Anterior cingulate cortex (tissue), 58 donors: ENCODE measurements at places on chromosomes 4 and X.

GRCh38 chr4:19829101-19829500 is 422.6 kb upstream of the SLIT2 start:
- DNase-seq, result no peak

DNA sequence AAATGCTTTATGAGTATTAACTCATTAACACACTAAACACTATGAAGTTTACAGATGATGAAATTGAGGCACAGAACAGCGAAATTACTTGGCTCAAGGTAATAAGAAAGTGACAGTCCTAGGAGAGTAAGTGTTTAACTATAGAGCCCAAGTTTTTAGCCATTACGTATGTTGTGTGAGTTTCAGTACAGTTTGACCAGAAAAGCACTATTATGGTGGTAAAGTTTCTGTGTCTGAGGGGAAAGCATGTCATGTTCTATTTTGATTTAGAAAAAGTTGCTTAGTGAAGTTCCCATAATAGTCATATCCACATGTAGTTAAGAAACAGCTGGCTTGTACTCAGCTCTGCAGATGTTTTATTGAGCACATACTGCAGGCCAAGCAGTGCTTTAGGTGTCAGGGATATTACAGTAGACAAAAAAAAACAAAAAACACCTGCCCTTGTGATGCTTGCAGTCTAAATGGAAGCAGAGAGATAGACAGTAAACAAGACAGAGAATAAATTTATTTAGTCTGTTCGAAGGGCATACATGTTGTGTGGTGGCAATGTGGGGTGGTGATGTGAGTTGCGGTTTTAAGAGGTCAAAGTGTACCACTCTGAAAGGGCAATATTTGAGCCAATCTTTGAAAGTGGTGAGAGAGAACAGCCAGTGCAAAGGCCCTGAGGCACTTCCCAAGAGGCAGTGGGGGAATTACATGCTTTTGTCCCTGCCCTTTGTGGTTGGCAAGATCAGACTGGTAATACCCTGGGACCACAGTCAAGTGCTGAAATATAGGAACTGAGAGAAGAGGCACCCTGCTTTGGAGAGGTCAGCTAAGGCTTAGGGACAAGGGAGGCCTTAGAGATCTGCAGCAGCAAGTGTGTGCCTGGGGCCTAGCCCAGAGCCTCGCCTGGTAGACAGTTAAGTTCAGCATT is 6.2 kb downstream of the TMEM131L start:
- no peak for DNase-seq

- no peak for DNase-seq
These were observed 304.6 kb downstream of the ARAP2 start for GRCh38 chr4:35939751-35940150.

DNA sequence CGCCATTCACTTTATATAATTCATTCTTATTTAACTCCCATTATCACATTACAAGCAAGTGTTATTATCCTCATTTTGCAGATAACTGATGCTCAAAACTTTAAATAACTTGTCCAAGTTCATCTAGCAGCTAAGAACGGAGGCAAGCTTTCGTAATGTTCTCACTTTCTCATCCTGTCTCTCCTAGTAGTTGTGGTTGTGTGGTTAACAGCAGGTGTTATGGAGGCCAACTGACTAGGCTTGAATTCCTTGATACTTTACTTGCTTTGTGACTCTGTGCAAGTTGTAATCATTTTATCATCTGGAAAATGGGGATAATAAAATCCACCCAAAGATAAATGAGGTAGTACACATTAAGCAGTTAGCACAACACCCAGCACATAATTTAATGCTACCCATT is 109.9 kb upstream of the PTPN13 start:
- DNase-seq, result no peak

GRCh38 chr4:125682730-125683129 is 368.0 kb downstream of the FAT4 start:
- DNase-seq, result no peak

DNA sequence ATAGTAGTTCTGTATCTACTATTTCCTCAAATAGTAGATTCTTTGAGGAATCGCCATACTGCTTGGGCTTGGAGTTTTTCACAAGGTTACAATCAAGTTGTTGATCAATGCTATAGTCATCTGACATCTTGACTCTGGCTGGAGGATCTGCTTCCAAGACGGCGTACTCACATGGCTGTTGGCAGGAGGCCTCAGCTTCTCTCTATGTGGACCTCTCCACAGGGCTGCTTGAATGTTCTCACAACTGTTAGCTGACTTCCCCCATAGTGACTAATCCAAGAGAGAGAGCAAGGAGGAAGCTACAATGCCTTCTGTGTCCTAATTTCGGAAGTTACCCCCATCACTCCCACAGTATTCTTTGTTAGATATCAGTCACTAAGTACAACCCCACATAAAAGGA is 10.3 kb downstream of the EGFL6 start:
- DNase-seq, result no peak

DNA sequence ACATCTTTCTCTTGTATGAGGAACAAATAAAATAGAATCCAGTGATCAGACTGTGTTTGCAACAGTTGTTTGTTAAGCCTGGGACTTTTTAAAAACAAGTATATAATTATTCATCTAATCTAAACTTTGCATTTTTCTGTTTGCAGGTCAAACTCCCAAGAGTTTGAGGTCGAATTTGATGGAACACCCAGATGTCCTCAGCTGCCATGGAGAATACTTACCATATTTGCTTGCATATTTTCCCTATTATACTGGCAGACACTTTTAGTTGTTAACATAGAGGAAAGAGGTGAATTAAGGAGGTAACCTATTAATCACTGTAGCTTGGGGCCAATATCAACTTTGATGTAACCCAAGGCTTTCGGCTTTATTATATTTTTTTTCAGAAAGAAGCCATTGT is 401.5 kb upstream of the DIPK2B start:
- no peak for DNase-seq

- DNase-seq, result no peak
These were observed 2.7 kb upstream of the TMEM271 start for GRCh38 chr4:578451-579443.

- DNase-seq, result no peak
These were observed 48.9 kb downstream of the FNIP2 start for GRCh38 chr4:158817562-158818296.

- no peak for DNase-seq
These were observed 22.2 kb downstream of the SMIM43 start for GRCh38 chr4:121742794-121743193.

DNA sequence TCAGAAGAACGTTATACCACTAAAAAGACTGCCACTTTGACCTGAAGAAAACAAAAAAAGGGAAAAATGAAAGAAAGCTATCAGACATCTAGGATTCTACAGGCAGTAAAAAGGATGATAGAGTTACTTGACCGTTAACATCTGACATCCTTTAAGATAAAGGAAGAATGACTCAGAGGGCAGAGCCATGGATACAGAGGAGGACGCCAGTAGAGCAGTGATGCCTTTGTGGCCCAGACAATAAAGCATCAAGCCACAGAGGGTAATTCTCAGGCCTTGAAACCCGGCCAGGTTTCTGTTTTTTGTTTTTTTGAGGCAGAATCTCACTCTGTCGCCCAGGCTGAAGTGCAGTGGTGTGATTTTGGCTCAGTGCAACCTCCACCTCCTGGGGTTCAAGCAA is 9.5 kb upstream of the BEX1 start:
- DNase-seq, result no peak

- no peak for DNase-seq
These were observed 395.0 kb upstream of the FAT1 start for GRCh38 chr4:187118602-187119120.

- DNase-seq, result no peak
These were observed 219.6 kb downstream of the DKK2 start for GRCh38 chr4:106816496-106816895.

- no peak for DNase-seq
These were observed 14.9 kb upstream of the UGDH start for GRCh38 chr4:39541987-39542610.

- no peak for DNase-seq
These were observed 105.6 kb downstream of the C4orf51 start for GRCh38 chr4:145785391-145786008.

- DNase-seq, result no peak
These were observed 41.8 kb upstream of the HS3ST1 start for GRCh38 chr4:11470438-11471045.

DNA sequence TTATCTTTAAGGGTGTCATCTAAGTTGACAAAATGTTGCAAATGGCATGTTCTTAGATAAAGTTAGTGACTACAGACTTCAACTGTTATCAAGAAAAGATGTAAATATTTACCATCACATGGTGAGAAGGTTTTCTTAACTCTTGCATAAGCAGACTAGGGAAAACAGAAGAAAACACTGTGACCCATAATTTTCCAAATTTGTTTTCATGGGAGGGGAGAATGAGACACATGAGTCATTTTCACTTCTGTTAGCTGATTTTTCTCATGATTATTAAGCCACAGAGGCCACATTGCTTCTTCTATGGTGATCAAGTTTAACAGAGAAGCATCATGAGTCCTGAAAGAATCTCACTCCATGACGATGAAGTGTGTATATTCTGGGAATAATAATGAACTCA is 30.2 kb upstream of the SYTL5 start:
- no peak for DNase-seq

DNA sequence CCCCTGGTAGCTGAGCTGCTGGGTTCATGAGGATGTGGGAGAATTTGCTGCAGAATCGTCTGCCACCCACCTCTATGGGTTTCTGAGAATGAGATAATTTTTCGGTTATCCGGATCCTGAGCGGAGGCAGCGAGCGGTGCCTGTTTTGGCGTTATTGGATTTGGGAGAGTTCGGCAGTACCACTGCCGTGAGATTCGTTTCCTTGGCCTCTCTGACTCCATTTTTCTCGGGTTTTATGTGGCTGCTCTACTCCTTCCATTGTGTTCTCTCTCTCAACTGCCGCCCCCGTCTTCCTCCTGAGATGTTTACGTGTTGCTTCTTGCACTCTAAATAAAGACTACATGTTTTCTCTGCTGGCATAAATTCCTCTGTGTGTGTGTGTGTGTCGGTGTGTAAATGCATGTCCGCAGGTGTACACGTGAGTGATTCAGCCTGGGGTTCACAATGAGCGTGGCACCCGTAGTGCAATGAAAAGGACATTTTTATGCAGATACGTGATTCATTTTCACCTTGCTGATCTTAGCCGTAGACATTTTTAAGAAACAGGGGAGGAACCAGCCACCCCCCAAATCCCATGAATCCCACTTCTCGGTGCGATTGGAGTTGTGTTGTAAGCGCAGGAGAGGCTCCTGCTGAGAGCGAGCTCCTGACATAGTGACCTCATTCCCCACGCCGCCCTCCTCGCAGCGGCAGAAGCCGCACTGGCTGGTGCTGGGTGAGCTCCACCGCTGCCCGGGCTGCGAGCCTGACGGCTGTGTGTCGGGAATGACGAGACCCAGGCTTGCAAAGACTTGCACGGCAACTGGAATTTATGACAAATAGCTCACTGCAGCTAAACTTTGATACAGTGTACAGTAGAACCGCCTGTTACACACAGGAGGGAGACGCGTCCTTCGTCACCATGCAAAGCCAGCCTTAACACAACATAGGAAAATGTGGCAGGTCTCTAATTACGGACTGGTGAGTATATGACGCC is 82.2 kb downstream of the STOX2 start:
- peak; percentile 67 for DNase-seq

DNA sequence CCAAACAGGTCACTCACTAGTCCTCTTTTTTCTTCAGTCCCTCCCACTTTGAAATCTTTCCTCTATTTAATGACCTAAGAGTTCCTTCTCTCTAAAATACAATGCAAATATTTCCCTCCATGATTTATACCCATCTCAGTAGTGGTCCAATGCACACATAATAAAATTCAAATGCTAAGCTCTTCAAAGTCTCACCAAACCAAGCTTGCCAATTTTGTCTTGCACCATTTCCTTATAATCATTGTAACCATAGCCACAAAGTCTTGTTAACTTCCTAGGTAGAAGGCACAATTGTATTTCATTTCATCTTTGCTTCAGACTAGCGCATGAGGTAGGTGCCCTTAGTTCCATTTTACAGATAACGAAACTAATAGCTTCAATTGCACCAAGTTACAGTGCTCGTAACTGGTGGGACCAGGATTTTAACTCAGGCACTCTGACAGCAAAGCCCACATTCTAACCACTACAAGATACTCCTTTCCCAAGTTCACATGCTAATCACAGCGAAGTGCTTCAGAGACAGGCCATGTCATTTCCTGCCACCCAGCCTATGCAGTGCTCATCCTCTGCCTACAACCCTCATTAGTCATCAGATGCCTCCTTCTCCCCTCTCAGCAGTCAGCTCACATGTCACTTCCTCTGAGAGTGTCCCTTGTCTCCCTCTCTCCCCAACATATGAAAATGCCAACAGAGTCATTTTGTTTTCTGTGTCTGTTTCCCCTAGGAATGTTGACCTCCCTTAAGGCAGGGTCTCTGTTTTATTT is 66.9 kb upstream of the PPARGC1A start:
- no peak for DNase-seq

DNA sequence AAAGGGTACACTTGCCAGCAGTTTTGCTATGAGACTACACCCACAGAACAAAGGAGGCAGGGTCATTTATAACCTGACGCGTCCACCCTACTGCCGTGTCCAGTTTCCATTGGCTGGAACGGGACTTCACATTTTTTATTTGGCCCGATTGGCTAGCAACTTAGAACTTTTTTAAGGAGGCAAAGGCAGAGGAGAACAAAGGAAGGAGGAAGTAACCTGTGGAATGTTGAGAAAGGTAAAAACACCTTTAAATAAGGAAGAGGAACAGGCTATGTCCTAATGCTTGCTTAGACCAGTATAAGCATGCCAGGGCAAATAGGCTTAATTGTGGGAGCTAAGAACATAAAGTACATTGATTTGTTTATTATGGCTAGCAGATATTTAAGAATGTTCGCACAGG is 18.7 kb downstream of the KDM6A start:
- DNase-seq, result no peak

DNA sequence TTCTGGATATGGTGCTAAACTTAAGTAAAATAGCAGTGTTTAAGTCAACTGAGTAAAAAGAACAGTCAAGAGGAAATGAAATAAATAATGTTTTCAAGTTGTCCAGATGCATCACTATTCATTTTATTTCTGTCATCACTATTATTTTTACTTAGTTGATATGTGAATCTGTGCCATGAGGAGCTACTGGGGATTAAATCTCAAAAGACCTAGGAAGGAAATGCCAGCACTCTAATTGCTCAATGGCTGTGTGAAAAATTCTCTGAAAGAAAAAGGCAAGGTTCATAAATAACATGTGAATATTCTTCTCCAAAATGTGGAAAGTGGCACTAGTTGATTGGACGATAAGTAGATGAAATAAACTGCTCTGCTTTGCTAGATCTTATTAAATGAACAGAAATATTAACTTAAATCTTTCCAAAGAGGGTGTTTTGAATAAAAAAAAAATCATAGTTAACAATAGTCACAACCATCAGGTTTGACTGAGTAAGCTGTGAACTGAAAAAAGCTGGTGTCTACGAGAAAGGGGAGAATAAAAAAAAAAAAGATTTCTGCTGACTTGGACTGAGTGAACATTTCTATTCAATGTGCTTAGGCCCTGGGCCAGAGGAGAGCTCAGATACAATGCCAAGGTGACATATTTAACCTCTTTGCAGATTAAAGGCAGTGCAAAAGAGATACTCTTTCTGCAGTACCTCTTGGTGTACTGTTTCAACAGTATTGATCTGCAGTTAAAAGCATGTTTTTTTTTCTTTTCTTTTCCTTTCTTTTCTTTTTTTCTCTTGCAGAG is 1.6 kb downstream of the SPARCL1 start:
- DNase-seq, result no peak
